NCI-H1105 treated with DMSO at 0.1 percent for 48 hours (cell line): ENCODE measurements at places on chromosomes 5 and 9.
A peak's percentile ranks its signal among the peaks of the same experiment; 100 is the strongest.

DNA sequence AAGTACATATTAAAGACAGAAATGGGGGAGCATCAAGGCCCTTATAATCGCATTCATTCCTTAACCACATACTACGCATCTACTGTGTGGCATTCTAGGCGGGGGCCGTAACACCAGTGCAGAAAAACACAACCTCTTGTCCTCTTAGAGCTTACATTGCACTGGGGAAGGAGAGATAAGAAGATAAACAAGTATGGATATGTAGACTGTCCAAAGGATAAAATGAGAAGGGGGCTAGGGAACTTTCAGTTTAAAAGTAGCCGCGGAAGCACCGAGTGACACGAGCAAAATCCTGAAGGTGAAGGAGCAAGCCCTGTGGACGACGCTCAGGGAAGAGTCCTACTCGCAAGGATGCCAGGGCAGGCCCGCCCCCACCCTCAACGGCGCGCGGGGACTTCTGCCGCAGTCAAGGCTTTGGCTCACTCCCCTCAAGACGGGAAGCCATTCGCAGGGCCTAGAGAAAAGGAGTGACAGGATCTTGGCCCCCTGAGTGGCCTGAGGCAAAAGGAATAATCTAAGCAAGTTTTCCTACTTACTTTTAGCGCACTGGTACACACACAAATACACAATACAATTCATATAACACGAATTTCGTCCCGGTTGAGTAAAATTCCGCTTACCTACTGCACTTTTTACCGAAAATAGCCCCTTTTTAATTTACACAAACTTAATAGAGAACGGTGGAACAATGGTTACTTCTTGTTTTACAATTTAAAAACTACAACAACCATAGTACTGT is 1.3 kb upstream of the NIPBL start:
- peak; percentile 18 for DNase-seq

DNA sequence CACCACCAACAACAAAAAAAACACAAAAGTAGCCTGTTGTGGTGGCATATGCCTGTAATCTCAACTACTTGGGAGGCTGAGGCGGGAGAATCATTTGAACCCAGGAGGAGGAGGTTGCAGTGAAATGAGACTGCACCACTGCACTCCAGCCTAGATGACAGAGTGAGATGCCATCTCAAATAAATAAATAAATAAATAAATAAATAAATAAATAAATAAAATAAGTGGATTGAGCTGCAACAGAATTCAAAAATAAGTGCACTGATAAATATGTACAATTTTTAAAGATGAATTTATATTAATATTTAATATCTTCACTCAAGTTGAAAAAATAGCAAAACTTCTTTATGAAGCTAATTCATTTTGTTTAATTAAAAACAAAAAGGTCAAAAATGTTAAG is 259.6 kb downstream of the IRX2 start:
- no peak for DNase-seq

- DNase-seq = peak; percentile 75
Measured at GRCh38 chr5:172837640-172838039, 3.6 kb downstream of the ERGIC1 start.

GRCh38 chr9:83956086-83956435 is 24.0 kb downstream of the HNRNPK start:
- peak; percentile 31 for DNase-seq

GRCh38 chr9:38200431-38200830 is 131.4 kb upstream of the SHB start:
- DNase-seq = no peak

DNA sequence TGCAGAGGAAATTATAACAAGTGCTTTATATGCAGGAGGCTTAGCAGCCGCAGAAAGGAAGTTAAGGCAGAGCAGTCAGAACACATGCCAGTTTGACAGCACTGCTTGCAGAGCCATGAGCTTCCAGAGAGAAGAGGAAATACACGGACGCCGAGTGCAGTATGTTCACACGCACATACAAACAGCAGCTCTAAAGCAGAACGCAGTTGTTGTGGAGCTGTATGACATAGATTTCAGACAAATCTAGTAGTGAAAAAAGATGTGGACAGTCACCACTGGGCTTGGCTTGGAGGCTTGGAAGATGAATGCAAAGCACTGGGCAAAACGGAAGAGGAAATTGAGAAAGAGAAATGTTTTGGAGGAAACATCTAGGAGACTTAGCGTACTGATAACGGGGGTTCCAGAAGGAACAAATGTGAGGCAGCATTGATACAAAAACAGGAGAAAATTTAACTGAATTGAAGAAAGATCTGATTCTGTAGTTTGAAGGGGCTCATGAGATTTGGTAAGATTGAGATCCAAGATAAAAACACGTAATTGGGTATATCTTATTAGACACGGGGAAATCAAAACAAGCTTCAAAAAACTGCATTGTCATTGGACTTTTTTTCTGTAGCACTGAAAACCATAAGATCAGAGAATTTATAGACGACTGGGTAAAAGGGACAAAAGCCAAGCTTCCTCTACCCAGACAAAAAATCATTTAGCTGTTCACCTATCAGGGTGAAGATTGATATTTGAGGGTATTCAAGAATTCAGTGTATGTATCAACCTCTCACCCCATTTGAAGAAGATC is 19.6 kb upstream of the ROPN1L start:
- DNase-seq = no peak

GRCh38 chr5:147906326-147907095 is at the start of gene C5orf46:
Gene C5orf46, minus strand, starts transcription at chr5:147906538. Its CDS starts 37 bp downstream, at chr5:147906501.
- no peak for DNase-seq

DNA sequence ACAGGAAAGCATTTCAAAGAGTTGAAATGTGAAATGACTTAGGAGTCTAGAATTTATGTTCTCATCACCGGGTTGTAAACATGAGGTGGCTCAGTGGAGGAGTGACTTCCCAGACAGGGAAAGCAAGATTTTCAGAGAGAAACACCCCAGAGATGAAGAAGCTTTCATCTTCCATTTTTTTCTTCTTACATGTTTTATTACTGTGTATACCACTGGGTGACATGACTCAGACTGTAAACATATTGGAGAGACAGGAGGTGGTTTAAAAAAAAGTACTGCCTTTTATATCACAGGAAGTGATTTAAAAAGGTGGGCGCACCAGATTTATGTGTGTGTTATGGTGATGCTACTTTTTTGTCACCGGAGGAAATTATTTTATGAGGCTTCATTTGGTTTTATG is 209.1 kb upstream of the TUT7 start:
- no peak for DNase-seq

GRCh38 chr9:14258660-14259239 is 55.2 kb downstream of the NFIB start:
- DNase-seq = no peak

DNA sequence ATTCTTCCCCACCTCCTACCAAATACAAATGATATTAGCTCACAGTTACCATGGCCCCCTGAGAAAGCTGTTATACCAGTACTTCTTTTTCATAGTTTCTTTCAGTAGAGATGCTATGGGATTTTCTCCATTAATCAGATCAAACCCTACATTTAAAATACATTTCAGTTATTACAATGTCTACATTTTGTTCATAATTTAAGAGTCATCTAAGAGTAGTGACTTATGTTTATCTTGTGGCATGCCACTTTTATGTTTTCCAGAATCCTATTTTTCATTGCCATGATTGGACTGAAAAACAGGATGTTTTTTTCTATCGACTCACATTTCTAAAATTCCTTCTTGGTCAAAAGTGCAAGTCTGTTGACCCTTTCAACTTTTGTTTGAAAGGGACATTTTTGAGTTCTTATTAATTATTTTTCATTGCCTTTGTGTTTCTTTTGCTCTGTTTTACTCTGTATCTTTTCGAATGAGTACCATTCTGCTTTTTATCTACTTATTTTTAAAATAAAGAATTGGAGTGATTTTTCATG is 77.4 kb upstream of the ANXA1 start:
- DNase-seq = no peak

- no peak for DNase-seq
Measured at GRCh38 chr9:94850540-94851434, 124.3 kb downstream of the AOPEP start.

DNA sequence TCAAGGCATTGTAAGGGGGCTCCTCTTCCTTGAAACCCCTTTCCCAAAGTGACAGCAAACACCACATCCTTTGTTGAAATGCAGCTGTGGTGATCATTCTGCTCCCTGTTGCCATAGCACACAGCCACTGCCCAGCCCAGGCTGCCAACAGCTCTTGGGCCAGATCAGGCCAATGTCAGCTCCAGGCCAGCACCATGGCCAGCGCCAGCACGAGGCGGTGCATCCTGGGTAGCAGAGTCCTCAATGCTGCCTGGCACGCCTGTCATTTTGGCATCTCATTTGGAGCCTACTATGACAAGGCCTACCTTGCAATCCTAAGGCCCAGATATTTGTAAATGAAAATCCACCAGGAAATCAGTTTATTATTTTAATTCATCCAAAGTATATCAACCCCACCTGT is 390.6 kb downstream of the DNAH5 start:
- DNase-seq = no peak

DNA sequence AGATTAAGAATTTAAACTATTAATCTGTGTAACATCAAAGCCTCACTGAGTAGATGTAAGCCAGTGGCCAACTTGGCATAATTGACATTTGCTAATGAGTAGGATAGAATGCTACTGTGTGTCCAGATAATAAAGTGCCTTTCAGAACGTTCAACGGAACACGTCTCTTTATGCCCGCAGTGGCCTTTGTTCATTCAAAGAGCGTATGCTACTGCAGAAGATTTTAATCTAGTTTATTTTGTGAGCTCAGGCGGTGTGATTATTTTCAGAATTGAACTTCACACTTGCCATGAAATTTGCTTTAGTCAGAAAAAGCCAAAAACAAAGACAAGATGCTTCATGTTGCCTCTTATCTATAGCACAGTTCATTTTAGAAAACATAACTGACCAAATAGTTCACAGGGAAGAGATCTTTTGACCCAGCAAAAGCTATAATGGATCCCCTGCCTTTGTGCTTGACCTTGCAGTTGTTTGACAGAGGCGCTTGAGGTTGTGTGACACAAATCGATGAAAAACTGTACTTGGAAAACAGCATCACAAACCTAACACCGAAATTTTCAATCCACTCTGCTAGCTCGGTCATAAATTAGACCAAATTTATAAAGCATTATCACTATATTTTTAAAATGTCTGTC is 530.9 kb upstream of the TYRP1 start:
- DNase-seq = no peak

- no peak for DNase-seq
Measured at GRCh38 chr9:35227284-35227683, 65.5 kb downstream of the UNC13B start.

DNA sequence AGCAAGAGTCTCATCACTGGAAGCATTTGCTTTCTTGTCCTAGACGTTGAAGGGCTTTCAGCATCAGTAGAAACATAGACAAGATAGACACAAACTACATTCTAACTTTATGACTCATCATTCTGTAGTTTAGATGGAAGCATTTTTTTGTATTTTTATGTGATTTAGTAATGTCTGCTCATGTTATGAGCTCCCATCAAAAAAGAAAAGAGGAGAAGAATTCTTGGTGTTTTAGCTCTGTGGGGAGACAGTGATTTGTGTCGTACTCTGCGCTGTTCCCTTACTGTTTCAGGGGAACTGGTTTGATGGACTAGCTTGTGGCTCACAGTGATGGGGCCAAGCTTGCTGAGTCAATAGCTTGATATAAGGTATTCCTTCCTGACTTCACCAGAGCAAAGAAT is 159.2 kb upstream of the WWC1 start:
- no peak for DNase-seq

DNA sequence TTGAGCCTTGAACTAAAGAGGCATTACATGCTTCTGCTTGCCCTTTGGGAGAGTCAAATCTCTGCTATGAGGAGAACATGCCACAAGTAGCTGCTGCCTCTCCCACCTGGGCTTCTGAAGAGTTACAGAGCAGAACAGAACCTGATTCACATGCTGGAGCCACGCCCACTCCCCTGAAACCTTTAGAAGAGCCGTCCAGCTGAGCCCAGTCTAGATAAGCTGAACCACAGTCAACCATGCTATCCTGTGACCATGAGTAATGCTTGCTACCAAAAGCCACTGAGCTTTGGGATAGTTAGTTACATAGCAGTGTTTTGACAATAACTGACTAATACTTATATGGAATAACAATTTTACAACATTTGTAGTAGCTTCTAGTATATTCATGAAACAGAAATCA is 111.0 kb upstream of the VCAN start:
- DNase-seq = no peak

DNA sequence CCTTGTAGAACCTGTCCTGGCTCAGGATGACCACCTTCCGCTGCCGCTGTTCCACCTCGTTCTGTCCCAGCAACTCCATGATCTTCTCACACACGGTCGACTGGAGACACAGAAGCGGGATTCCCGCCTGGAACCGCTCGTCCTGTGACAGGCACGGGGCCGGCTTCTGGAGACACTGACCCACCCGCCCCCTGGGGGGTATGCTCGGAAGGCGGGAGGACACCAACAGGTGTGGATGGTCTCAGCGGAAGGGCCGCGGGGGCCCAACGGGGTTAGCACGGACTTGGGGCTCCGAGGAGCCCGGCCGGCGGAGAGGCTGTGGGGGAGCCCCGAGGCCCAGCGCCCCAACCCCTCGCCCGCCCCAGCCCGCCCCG is 530 bp downstream of the UCK1 start:
- DNase-seq = no peak

DNA sequence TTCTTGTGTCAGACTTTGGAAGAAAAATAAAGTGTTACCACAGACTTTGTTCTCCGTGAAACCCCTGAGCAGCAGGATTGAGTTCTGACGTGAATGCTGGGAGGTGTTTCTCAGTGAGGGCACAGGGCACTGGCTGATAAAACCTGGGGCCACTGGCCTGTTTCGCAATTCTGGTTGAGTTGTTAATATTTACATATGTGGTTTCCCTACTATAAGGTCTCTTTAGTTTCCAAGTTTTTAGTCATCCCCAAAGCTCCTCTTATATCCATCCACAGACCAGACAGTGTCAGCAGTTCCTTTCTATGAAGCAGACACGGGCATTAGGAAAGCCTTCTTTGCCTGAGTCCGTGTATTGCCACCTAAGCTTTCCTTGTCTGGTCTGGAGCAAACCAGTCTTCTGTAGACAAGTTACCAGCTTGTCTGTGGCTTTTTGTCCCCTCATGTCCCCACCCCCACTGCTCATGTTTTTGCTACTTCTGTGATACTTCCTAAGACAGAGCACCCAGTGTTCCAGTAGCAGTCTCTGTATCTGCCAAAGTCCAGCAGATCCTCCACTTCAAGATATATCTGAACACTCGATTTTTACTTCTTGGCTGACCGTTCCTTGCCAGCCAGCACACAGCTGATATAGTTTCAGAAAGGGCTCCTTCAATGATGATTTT is 42.0 kb downstream of the ACO1 start:
- no peak for DNase-seq

GRCh38 chr9:22112870-22113821 is 104.0 kb upstream of the CDKN2B start:
- DNase-seq = no peak

- DNase-seq = no peak
Measured at GRCh38 chr9:95771556-95772246, 103.8 kb upstream of the ERCC6L2 start.
